ENCODE measurements at places on chromosomes 13 and 19.

GRCh38 chr19:16127080-16127479, 15.4 kb downstream of the RAB8A start:
- DNase-seq = no peak

DNA sequence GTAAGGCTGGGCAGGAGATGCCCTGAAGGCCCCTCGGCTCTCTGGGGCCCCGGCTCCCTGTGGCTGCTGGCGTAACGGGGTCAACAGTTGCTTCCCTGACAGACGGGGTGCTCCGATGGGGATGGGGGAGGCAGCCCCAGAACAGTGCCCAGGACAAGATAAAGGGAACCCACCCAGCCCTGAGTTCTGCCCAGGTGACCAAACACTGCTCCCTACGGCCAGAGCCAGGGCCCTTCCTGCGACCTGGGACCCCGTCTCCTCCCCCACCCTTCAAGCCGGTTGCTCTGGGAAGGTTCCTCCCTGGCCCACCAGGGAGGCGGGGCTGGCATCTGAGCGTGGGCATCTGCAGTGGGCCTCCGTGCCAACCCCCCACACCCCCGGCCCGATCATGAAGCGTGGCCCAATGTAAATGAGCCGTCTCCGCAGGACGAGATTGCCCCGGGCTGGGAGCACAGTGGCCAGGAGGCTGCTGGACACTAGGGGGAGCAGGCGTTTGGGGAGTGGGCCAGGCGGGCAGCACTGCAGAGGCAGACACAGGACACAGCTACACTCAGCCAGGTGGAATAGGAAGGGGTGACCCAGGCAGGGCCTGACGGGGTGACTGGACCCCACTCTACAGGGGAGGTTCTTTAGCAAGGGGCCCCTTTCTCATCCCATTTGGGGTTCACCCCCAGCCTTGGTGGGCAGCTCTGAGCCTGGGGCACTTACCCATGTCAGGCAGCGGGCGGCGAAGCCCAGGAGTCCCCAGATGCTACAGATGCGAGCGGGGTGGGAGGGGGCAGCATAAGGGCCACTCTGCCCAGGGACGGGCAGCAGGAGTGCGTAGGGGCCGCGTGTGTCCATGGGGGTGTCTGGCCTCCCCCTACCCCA, 1.2 kb upstream of the NKPD1 start:
- DNase-seq = no peak

DNA sequence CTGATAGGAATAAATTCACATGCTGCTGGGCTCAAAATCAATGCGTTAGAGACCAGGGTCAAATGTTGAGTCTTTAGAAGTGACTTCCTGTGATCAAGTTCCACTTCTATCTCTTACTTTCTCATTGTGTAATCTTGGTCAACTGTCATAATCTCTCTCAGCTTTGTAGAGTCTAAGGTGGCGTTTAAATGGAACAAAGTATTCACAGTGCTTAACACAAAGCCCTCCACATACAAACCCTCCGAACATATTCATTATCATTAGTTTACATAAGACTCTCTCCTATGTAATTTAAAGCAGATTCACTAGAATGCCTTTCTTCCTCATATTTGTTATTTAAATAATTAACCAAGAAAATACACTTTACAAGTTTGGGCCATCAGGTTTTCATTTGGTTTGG, 1044.1 kb downstream of the EFNB2 start:
- DNase-seq = no peak

- DNase-seq = no peak
Observed at GRCh38 chr19:28632371-28633080, 580.4 kb downstream of the UQCRFS1 start.

DNA sequence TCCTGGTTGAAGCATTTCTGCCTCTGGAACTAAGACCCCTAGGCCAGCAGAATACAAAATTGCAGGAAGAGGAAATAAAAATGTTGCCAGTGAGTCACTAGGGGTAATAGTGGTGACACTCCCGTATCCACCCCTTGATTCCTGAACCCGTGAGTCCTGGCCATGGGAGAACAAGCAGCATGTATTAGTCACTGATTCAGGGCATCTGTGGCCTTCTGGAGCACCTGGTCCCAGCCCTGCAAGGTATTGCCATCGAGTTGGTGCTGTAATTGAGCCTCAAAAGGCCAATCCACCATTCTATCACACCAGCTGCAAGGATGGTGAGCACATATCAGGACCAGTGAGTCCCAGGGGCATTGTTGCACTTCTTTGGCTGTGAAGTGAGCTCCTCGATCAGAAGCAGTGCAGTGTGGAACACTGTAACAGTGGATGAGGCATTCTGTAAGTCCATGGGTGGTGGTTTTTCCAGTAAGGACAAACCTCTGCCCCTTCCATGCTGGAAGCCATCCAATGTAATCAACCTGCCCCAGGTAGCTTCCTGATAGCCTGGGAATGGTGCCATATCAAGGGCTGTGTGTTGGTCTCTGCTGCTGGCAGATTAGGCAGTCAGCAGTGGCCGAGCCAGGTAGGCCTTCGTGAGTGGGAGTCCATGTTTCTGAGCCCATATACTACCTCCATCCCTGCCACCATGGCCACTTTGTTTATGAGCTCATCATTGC, 39.6 kb downstream of the C1QTNF9 start:
- no peak for DNase-seq
